ENCODE measurements at places on chromosomes 6 and 20. TPM values are rescaled to one million over a fixed set of nuclear protein-coding genes. Genes with fewer than 3 reads are reported as not detected.

DNA sequence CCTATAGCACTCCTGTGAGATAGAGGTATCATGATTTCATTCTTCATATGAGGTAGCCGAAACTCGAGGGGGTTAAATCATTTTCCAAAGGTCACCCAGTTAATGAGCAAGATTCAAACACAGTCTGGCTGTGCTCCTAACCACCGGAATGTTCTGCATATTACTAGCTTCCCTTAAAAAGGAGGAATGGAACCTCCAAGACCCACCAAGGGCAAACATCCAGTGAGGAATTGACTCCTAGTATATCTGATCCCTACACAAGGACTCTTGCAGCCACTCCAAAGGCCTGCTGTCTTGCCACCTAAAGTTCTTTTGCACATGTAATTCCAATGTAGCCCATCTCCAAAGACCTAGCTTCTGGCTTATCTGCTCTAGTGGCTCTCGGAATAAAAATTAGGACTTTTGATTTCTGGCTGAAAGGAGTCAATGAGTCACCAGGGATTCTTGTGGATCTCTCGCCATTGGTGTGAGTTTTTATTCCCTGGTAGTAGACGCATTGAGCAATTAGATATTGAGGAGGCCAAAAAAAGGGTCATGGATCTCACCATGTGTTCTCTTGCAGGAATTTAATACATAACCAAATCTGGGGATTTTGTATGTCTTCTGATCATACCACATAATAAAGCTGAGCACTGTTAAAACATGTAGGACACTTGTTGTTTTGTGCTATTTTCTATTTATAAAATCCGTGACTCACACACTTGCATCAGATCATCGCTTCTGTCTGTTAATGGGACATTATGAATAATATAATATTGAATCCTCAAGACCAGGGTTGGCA is 9.1 kb downstream of the BCAS1 start:
- DNase-seq: no peak

- no peak for DNase-seq
Observed at GRCh38 chr6:116409756-116410155, 39.0 kb downstream of the DSE start.

GTSF1L gene
- not detected for polyA plus RNA-seq

- DNase-seq: no peak
Observed at GRCh38 chr20:52748990-52749389, 223.2 kb upstream of the TSHZ2 start.

- no peak for DNase-seq
Observed at GRCh38 chr6:137495703-137496336, 1.6 kb upstream of the OLIG3 start.

THEMIS gene
- polyA plus RNA-seq: not detected

RFX6 gene
- 0.08 TPM for polyA plus RNA-seq

DNA sequence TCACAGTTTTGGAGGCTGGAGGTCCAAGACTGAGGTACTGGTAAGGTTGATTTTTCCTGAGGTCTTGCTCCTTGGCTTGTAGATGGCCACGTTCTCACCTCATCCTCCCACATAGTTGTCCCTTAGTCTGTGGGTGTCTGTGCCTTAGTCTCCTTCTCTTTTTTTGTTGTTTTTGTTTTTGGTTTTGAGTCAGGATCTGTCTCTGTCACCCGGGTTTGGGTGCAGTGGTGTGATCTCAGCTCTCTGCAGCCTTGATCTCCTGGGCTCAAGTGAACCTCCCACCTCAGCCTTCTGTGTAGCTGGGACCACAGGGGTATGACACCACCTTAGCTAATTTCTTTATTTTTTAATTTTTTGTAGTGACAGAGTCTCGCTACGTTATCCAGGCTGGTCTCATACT is 245.2 kb downstream of the PHACTR1 start:
- no peak for DNase-seq

GRCh38 chr6:56433119-56433518 is 185.7 kb upstream of the COL21A1 start:
- no peak for DNase-seq

DNA sequence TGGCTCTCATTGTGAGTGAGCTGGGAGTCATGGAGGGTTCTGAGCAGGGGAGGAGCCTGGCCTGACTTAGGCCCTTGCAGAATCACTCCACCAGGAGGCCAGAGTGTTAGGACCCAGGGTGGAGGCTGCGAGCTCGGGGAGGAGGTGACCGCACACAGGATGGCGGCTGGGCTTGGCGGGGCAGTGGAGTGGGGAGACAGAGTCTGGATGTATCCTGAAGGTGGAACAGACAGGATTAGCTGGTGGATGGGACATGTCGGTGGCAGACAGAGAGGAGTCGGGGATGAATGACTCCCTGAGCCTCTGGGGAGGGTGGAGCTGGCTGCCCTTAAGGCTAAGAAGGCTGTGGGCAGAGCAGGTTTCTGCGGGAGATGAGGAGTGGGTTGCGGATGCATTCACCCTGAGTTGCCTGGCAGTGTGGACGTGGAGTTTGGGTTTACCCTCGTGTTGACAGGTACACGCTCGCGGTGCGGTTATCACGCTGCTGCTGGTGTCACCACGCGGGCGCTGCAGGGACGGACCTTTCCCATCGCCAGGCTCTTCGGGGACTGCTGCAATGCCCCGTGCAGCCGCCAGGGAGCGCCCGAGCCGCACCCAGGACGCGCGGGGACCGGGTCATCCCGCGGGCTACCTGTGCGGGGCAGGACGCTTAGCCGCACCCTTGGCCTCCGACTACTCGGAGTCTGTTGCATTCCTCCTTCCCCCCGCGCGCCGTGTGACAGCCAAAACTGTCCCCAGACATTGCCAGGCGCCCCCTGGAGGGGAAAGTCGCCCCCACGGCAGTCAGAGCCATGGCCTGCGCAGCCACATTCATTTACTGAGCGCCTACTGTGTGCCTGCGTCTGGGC is 43.0 kb upstream of the PTGIS start:
- DNase-seq: no peak

DNA sequence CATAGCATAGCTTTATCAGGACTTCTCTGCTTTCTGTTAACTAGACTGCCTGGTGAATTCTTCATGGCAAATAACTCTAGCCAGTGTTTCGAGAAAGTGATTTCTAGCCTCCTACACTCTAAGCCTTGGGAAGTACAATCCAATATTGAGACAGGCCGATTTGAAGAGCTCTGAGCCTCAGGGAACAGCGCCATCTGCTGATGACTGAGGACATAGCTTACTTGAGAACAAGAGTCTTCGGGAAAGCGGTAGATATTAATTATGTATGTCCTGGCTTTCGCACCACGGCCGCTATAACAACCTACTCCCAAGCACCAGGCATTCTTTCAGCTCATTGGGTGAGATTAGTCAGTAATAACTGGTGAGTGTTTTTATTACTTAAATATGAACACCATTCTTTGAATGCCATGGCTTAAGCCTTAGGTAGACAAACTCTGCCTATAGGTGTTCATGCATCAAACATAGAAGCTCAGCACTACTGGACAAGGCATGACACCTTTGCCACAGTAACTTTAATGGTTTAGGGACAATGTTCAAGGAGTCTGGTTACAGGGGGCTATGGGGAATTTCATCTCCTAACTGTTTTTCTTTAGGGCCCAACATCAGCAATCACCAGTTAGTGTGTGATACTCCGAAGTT is 518.6 kb downstream of the BMP2 start:
- DNase-seq: peak; percentile 80

SERPINB6 gene
- polyA plus RNA-seq: 84.5 TPM

DNA sequence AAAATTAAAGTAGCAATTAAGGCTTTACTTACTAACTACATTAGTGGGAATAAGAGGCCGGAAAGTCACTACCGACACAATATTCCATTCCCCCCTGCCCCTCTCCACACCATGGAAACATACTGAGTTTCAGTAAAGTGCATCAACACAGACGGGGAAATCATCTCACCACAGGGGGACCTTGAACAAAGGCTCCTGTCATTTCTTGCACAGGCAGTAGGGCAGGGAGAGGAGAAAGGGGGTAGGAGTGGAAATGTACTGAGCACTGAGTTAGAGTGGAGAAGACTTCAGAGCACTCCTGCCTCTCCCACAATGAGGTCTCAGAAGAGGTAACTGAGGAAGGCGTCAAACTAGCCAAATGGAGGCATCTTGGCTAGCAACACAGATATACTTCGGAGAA is 1426.9 kb upstream of the EYS start:
- DNase-seq: no peak

- DNase-seq: no peak
Observed at GRCh38 chr20:53513168-53513488, 80.5 kb downstream of the ZNF217 start.

DNA sequence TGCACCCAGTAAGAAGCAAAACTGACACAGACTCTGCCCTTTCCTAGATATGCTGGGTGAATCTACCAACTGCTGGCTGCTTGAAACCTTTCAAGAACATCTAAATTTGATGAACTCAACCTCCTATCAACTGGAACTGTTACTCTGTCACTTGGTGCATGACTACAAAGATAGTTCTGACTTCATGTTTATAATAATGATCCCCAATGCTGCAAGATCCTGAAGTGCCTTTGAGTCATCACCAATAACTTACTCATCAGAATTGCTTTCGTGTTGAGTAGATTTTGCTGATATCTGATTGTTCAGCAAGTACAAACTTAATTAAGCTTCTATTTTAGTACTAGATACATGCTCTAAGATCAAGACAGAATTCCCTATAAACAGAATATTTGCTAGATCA is 100.2 kb upstream of the ARMC2 start:
- no peak for DNase-seq

PROKR2 gene
- not detected for polyA plus RNA-seq

Measured in renal cortex interstitium (tissue), 15 donors.